ENCODE measurements at places on chromosomes 7 and 10.

- DNase-seq, result no peak
These were observed 222.9 kb upstream of the ZNF32 start for GRCh38 chr10:43871545-43871944.

- DNase-seq, result no peak
These were observed 162.1 kb upstream of the RNF32 start for GRCh38 chr7:156478486-156478885.

GRCh38 chr7:118606602-118607001, 382.1 kb downstream of the ANKRD7 start:
- no peak for DNase-seq

GRCh38 chr7:50221028-50221427, 83.5 kb upstream of the IKZF1 start:
- no peak for DNase-seq

- no peak for DNase-seq
These were observed 132.5 kb downstream of the GRID1 start for GRCh38 chr10:86234107-86234506.

GRCh38 chr7:27585781-27586447, 76.8 kb downstream of the HIBADH start:
- DNase-seq, result no peak

GRCh38 chr7:142880876-142881505, 4.6 kb downstream of the TRPV6 start:
- DNase-seq, result peak; percentile 29

- no peak for DNase-seq
These were observed 347.2 kb upstream of the KCND2 start for GRCh38 chr7:119925581-119926289.

- DNase-seq, result no peak
These were observed 5.6 kb downstream of the PTN start for GRCh38 chr7:137337902-137338301.

DNA sequence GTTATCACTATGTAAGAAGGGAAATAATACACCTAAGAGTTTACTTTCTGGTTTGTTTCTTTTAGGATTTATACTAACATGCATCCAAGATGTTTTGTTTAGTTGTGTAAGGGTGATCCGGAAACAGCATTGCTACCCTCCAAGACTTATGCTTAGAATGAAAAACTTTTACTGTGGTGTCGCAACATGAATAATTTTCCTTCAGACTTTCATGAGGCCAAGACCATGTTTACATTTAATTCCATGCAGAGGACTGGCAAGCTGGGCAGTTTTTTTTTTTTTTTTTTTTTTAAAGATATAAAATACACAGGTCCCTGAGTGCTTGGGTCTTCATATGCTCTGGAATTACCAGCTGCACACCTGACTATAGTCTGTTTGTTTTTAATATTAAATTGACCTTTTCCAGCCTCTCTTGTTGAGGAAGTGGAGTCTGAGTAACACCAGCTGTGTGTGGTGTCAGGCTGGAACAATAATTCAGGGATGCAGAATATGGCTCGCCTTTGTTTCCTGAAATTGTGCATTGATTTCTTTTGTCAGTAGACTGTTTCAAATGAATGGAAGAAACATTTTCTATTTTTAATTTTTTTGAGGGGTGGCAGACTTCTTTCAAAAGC, 81.7 kb downstream of the ST7 start:
- DNase-seq, result no peak

- DNase-seq, result no peak
These were observed 177.8 kb downstream of the TCF7L2 start for GRCh38 chr10:113127901-113128283.

GRCh38 chr7:50488379-50488778, 38.2 kb upstream of the FIGNL1 start:
- DNase-seq, result no peak

- DNase-seq, result no peak
These were observed 44.1 kb downstream of the BAMBI start for GRCh38 chr10:28721318-28721951.

DNA sequence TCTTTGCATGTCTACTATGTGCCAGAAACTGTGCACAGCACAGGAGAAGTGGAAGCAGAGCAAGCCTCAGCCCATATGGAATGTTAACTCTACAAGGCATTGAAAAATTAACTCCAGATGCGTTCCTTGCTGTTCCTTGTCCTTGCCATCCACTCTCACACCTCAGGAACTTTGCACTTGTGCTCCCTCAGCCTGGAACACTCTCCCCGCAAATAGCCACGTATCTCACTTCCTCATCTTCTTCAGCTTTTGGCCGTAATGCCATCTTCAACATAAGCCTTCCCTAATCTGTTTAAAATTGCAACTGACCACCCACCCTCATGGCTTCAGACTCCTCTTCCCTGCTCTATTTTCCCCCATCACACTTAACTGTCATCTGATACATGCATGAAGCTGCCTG, 83.2 kb upstream of the CAPZA2 start:
- no peak for DNase-seq

GRCh38 chr10:76089556-76090180, 658.2 kb downstream of the LRMDA start:
- no peak for DNase-seq

DNA sequence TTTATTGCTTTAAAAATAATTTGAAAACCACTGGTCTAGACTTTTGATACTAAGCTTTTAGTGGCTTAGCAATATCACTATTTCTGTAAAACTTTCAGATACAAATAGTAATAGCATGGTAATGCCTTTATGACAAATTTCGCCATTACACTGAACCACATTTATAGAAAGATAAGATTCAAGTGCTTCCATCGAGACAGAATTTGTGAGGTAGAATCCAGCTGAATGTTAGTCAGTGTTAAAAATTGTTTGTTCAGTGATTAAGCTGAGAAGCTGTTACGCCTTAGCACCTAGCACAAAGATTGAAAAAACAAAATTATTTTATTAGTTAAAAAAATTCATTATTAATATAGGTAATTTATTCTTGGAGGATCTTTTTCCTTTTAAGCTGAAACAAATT, 36.5 kb downstream of the GNAT3 start:
- DNase-seq, result no peak

DNA sequence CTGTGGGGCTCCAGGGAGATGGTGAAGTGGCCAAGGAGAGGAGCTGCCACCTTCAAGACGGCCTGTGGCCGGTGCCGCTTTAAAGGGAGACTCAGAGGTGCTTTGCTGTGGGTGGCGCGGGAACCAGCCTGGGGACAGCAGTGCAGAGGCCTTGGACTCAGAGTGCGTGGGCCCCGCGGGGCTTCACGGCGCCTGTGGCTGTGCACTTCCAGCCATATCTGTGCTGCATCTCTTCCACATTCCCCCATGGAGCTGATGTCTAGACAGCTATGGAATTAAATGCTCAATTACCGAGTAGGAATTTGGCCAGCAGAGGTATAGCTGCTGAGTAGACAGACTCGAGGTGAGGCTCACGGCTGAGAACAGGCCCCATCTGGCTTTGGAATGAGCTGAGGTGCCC, 41.7 kb downstream of the HTRA1 start:
- no peak for DNase-seq

DNA sequence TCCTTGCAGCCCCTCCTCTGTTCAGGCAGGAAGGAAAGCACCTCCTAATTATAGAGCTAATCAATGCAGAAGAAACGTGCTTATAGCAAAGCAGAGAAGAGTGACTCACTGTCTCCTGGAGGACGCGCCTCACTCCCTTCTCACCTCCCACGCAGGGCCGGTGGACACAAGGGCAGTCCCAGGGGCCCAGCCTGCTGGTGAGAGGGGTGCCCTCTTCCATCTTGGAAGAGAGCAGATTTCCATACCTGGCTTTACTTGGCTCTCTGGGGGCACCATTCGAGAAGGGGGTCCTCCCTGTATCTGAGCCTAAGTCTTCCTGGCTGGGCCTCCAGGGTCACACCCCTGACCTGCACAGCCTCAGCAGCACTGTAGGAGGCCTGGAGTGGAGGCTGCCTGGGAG, 55.8 kb downstream of the RASGEF1A start:
- no peak for DNase-seq

DNA sequence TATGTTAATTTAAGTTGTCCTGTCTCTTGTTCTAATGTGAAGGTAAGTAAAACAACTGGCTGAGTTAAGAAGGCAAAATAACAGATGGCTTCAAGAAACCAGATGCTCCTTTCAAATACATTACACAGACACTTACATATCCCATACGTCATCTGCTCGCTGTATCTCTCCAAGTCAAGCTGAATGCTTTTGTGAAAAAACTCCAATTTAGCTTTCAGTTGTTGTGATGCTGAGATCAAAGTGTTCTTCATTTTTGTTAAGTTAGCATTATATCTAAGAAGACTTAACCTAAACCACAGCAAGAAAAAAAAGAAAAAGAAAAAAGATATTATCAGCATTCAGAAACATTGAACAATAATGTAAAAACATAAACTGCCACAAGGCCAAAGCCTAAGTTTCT, 18.5 kb upstream of the ERLIN1 start:
- DNase-seq, result no peak

GRCh38 chr7:117673367-117673766, 193.5 kb downstream of the CFTR start:
- no peak for DNase-seq

DNA sequence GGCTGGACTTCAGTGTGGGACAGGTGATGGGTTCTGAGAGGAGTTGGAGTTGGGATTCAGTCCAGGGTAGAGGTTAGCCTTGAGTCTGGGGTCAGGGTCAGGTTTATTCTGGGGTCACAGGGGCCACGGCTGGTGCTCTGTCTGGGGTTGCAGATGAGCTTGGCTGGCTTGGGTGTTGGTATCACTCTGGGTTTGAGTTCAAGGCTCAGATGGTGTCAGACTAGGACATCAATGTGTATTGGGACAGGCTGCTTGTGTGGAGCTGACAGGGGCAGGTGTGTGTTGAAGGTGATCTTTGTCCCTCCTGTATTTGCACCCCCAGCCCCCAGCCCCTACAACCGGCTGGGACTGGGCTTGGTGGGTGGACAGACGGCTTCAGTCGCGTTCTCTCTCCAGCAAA, 26.8 kb downstream of the TMEM270 start:
- no peak for DNase-seq

- DNase-seq, result no peak
These were observed 4.2 kb downstream of the PAX2 start for GRCh38 chr10:100749309-100750217.

DNA sequence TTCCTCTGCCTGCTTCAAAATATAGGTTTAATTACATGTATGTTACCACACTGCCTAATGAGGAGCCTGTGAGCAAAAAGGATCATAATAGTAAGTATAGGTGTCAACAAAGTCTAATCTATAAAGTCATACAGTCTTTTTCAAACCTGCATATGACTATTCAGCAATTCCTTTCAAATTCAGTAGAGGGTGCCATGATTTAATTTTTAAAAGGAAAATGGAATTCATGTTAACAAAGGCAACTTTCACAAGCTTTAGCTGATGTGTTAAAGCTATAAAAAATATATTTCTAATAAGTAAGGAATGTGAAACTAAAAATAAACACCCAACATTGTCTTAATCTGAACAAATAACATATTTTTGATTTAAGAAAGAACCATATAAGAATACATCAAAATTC, 52.1 kb downstream of the MPP7 start:
- no peak for DNase-seq

GRCh38 chr10:125023862-125024496, 82.1 kb downstream of the ZRANB1 start:
- no peak for DNase-seq

- DNase-seq, result no peak
These were observed 24.1 kb downstream of the PDLIM1 start for GRCh38 chr10:95266674-95267095.

GRCh38 chr7:37971491-37971890, 51.1 kb downstream of the EPDR1 start:
- DNase-seq, result no peak

GRCh38 chr7:111090846-111091245, at the start of gene LRRN3:
TSS of gene LRRN3 (plus strand) at chr7:111091127. CDS start at chr7:111122773, 31,646 bp downstream.
- DNase-seq, result no peak

- DNase-seq, result no peak
These were observed 184.7 kb upstream of the KCTD7 start for GRCh38 chr7:66443946-66444345.

GRCh38 chr7:91526404-91526803, 262.2 kb downstream of the FZD1 start:
- no peak for DNase-seq

DNA sequence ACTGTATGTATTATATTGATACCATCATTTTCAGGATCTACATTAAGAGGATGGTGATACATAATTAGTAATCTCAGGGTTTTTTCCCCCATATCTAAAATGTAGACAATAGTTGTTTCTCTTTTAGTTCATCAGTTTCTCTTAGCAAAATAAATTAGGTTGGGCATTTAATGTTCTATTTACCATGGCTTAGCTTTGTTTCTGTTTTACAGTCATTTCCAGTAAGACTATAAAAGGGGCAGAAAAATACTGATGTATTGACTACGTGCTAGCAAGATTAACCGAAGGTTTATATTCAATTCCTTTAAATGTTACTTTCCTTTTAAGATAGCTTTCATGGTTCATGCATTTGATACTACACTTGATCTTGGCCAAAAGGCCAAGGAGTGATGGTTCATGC, 26.2 kb downstream of the SUV39H2 start:
- no peak for DNase-seq

DNA sequence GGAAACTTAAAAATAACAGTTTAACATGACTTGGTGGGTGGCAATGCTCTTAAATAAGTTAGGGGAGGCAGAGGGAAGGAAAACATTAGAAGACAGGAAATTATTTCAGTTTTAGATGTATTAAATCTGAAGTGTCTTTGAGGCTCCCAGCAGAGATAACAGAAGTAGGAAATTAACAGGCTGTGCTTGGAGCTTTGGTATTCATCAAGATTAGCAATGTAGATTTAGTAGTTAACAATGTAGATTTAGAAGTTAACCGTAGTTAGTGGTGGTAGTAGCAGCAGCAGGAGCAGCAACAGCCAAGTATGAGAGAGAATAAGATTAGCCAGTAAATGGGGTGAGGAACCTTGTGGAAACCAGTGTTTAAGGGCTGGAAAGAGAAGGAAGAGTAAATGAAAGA, 48.7 kb upstream of the UBN2 start:
- no peak for DNase-seq

- no peak for DNase-seq
These were observed 236.3 kb upstream of the CTBP2 start for GRCh38 chr10:125396676-125397075.

GRCh38 chr7:47690902-47691558, 109.1 kb upstream of the TNS3 start:
- no peak for DNase-seq

DNA sequence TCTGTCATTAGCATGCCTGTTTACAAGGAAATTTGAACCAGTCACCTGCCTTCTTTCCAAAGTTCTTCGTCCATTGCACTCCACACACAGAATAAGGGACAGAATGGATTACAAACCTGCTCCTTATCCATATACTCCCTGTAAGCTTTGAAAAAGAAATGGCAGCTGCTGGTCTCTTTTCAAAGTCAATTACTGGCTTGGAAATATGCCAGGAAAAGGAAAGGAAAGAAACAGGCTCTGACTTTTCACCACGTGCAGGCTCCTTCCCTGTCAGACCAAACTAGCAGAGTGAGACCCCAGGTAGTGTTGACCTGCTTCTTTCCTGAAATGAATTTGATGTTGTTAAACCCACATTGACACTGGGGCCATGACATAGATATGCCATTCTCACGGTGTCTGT, 84.5 kb downstream of the LHFPL3 start:
- no peak for DNase-seq

- no peak for DNase-seq
These were observed 130.4 kb downstream of the SMURF1 start for GRCh38 chr7:99013266-99014112.

GRCh38 chr7:42883950-42884349, 27.9 kb downstream of the C7orf25 start:
- DNase-seq, result no peak

- no peak for DNase-seq
These were observed 1.5 kb upstream of the LRRC27 start for GRCh38 chr10:132330486-132330833.

Measured in stimulated activated CD4-positive, alpha-beta T cell treated with anti-CD3 and anti-CD28 coated beads, Interleukin-2, amount 100 ng/mL, for 48 hours (primary cell).